ENCODE measurements at places on chromosomes 12 and 14.

GRCh38 chr14:103206836-103207387 lies 83.7 kb downstream of the TNFAIP2 start:
- DNase-seq: no peak

DNA sequence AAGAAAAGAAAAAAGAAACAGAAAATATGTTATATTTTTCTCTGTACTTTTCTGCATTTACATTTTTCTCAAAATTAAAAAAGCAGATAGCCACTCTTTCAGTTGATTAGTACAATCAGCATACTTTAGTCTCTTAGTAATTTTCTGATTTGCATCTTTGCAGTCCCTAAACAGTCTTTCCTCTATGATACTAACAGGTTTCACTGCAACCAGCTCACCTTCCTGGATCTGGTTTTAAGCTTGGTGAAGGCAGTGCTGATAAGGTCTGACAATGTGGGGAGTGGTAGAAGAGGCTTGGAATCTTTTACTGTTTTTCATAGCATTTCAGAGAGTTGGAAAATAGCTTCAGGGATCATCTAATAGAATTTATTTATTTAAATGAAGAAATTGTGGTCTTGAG lies 457.6 kb downstream of the ZFP36L1 start:
- DNase-seq: no peak

DNA sequence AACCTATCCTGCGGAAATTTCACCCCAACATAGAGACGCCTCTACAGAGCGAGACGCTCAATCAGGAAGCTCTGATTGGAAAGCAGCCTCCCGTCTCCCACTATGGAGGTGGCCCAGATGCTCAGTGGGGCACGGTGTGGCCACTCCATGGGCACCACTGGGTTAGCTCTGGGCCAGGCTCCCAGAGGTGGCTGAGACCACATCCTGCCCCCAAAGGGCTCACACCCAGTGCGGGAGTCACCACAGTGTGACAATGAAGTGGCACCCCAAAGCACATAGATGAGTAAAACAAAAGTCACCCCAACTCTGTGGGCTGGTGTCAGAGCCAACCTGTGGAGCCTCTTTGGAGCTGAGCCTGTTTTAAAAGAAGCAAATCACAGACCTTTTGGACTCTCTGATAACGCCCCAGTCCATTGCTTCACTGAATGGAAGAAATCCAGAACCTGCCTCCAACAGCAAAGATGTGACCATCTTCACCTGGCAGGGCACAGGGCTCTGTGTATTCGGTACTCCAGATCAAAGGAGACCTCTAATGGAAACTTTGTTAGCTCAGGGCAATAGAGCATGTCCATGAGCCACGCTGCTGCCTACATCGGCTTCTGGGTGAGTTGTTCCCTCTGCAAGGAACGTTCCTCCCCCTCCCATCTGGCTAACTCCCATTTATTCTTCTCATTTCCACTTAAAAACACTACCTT lies 19.6 kb downstream of the CLMN start:
- DNase-seq: peak; percentile 30

- peak; percentile 40 for DNase-seq
Measured at GRCh38 chr12:117874842-117875434, 93.9 kb downstream of the KSR2 start.

DNA sequence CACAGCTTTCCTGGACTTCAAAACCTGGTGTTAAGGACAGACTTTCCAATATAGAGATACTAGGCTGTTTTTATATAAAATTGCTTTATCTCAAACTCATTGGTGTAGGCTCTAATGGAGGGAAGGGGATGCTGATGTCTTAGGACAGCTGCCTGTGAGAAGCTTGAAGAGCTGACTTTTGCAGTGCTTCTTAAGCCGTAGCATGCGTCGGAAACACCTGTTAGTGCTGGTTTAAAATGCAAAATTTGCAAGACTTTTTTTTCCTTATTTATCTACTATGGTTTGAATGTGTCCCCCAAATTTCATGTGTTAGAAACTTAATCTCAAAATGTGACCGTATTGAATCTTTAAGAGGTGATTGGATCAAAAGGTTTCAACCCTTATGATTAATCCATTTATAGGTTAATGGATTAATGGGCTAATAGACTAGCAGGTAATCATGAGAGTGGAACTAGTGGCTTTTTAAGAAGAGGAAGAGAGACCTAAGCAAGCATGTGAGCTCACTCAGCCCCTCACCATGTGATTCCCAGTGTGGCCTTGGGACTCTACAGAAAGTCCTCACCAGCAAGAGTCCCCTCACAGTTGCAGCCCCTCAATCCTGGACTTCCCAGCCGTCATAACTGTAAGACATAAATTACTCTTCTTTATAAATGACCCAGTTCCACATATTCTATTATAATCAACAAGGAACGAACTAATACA lies 60.9 kb upstream of the FUT8 start:
- no peak for DNase-seq
